CD4-positive, alpha-beta memory T cell (primary cell): ENCODE measurements at places on chromosomes 4 and X. TPM values are rescaled to one million over a fixed set of nuclear protein-coding genes. Genes with fewer than 3 reads are reported as not detected.

GRCh38 chrX:136711147-136711546 is 63.2 kb downstream of the CD40LG start:
- no peaks in the 10 kb centered on the region for H3K27me3 ChIP-seq
- no peak for DNase-seq
- peaks cover 56% of the 10 kb centered on the region for H3K4me1 ChIP-seq
- H3K27ac ChIP-seq: peak overlapping the region; percentile 56
- peaks cover 16% of the 10 kb centered on the region for H3K36me3 ChIP-seq

DNA sequence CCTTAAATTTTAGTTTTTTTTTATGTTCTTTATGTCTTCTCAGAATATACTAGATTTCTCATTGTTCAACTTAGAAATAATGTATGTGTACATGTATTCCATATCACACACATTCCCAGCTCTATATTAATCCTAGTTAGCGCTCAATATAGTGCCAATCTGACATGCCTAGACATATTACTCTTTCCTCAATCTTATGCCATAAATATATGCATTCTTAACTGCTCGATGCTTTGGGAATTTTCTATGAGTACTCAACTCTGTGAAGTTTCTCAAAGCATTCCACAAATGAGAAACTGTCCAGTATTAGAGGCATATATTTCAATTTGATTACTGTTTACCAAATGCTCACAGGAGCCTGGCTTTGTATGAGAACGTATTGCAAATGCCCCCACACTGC is 231.2 kb upstream of the VEGFC start:
- no peaks in the 10 kb centered on the region for H3K36me3 ChIP-seq
- H3K27ac ChIP-seq: no peak overlapping the region
- H3K4me3 ChIP-seq: no peak overlapping the region

DNA sequence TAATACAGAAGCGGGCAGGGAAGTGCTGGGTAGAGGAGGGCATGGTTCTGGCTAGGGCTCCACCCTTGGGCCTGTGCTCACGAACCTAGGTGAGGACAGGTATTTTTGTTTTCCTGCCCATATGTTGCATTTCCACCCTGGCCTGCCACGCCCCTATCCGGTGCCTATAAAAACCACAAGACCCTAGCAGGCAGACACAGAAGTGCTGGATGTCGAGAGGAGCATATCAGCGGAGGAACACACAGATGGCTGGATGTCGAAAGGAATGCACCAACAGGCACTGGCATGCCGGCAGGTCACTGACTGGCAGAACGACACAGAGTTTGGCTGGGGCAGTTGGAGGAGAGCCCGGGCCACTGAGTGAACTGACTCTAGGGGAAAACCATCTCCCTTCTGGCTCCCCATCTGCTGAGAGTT is 316.6 kb upstream of the BOD1L1 start:
- DNase-seq: no peak
- no peaks in the 10 kb centered on the region for H3K36me3 ChIP-seq
- no peak overlapping the region for H3K27ac ChIP-seq
- H3K4me3 ChIP-seq: no peak overlapping the region
- no peaks in the 10 kb centered on the region for H3K4me1 ChIP-seq

DNA sequence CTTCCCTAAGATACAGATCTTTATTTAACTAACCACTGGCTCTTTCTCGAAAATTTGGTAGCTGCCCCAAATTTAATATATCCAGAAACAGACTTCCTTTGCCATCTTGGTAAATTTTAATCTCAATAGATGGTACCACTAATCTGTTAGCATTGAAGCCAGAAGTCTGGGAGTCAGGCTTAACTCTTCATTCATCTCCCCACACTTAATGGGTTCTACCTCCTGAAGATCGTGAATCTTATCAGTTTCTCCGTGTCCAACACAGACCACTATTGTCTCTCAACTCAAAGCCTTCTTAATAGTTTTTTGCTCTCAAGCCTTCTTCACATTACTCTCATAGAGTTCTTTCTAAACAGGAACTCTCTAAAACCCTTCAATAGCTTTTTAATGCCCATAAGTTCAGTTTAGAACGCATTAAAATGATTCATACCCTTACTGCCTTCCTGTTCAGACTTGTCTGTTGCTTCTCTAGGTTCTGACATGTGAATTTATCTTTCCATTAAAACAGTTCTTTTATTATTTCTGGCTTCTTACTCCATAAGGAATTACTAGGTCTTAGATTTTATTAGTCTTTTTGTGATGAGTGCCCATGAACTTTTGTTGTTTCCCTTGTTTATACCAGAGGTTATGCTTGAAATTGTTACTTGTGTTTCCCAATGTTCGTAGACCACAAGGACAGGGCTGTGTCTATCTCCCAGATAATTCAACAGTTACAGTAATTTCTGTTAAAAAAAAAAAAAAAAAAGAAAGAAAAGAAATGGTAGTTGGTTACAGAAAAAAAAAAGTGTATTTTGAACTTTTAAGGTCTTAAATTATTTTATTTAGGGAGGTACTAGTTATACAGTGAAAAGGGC is 54.7 kb downstream of the SMARCAD1 start:
- no peak overlapping the region for H3K27ac ChIP-seq
- H3K4me3 ChIP-seq: no peak overlapping the region
- no peak for DNase-seq
- no peaks in the 10 kb centered on the region for H3K27me3 ChIP-seq

The NUDT11 gene
- total RNA-seq: 0.80 TPM

The ENPP6 gene
- not detected for total RNA-seq
